T1000 (cell line): ENCODE measurements at places on chromosomes 3 and 15.

- DNase-seq: no peak
These were observed 4.5 kb upstream of the SSUH2 start for GRCh38 chr3:8648909-8649741.

GRCh38 chr15:29476503-29477080, 207.0 kb upstream of the NSMCE3 start:
- DNase-seq: no peak

DNA sequence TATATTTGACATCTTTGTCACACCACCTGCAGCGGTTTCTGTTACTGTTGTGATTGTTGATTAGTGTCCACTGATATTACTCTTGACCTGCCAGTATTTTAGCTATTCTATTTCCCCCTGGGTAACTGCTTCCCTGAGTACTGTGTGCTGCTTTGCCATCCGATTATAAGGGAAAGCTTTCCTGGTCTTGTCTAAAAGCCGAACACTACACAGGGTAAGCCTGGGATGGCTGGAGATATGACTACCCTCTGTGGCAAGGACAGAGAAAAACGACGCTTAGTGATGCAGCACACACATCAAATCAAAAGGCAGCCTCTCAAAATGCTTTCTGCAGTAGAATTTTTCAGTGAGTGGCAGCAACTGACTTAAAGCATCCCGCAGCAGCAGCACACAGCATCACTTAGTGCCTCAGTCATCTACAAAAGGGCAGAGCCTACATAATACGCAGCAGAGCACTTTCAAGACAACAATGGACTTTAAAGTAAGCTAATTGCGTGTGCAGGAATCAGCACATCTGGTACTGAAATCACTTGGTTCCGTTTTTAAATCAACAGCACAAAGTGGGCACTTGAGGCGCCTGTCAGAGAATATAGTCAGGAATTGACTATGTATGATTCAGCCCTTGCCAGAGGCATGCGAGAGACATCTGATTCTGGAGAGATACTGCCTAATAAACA, 656.3 kb upstream of the TGFBR2 start:
- DNase-seq: no peak

DNA sequence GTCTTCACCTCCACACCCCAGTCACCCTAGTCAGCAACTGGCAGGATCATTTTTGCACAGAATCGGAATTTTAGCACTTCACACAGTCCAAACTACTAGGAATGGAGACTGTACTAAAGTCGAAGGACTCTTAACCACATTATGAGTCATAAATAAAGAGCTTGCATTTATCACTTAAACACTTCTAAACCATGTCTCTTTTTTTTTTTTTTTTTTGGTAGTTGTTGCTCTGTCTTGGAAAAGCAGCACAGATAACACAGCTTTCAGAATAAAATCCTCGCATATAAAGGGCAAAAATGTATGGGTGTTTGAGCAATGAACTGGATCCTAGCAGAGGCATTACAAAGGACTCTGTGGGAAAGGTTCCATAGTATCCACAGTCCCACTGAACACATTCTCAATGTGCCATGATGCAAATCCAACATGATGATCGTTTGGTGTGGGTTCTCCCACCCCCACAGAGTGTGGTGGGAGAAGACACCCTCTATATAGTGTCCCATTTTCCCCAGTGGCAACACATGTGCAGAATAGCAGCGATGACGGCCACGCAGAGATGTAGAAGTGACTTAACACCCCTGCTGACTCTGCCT, 47.1 kb downstream of the FOXP1 start:
- DNase-seq: no peak

DNA sequence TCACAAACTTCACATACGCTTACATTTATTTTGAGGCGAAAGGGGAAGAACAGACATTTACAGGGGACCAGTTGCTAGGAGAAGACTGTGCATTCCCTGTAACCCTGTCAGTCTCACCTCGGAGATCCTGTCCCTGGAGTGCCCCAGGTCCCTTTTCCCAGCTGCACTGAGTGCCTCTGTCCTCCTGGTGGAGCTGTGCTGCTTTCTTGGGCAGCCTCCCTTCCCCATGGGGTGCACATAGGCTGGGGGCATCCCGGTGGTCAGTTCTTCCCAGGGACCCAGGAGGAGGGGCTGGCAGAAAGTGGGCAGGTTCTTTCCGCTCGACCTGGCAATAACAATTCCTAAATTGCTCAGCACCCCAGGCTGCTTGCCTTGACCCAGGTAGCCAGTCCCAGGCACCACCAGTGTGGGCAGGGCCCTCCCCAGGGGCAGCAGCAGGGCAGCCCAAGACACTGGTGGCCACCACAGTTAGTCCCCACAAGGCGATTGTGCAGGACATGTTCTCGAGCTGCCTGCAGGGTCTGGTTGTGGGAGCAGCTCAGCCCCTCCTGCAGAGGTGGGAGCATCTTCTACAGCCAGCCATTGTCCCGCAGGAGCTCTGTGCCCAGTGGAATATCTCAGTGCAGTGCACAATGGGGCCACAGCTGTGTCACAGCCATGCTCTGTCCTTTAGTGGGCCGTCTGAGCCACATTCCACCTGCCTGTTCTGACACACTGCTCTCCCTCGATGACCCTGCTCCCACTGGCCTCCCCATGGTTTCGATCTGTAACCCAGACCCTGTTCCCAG, 36.3 kb downstream of the APBA2 start:
- DNase-seq: no peak

DNA sequence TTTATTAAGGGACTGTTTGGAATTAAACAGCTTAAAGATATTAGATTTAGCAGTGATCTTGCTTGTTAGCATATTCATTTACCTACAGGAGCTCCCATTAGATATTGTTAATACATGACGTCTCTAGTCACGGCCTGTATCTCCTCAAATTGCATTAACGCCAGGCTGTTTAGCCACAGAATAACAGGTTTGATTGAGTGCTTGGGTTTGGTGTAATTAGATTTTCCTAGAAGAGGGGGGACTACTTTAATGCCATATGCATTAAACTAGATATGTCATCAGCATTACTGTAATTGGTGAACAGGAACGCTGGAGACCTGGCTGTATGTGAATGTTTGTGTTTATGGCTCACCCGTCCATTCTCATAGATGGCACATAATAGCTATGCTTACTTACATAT, 841.4 kb upstream of the NR2F2 start:
- no peak for DNase-seq

DNA sequence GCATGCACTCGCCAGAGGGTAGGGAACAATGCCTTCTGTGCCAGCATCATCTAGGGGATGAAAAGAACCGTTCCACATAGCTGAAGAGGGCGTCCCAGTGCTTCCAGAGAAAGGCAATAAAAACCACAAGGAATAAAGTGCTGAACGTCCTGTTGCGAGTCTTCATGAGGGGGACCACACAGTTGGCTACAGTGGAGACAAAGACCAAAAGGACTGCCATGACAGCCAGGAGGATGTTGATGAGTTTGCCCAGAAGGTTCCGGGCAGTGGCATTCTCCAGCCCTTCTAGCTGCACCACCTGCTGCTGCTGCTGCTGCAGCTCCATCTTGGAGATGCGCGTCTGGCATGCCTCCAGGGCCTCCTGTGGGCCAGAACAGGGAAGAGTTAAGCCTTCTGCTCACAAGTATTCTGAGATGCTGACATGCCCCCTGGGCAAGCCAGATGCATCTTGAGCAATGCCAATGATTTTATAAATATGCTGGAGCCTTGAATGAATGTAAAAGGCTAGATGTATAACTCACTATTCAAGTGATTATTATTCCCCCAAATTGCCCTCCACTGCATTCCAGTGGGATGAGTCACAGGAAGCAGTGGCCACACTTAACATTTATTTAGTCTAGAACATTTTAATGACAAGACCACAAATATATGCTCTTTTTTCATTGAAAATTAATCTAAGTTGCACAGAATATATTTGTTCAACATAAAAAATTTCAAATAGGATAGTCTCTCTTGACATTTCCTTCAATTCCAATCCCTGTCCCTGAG, 45.1 kb upstream of the PLXND1 start:
- DNase-seq: peak; percentile 85

GRCh38 chr3:118801899-118802298, 232.7 kb downstream of the IGSF11 start:
- no peak for DNase-seq

DNA sequence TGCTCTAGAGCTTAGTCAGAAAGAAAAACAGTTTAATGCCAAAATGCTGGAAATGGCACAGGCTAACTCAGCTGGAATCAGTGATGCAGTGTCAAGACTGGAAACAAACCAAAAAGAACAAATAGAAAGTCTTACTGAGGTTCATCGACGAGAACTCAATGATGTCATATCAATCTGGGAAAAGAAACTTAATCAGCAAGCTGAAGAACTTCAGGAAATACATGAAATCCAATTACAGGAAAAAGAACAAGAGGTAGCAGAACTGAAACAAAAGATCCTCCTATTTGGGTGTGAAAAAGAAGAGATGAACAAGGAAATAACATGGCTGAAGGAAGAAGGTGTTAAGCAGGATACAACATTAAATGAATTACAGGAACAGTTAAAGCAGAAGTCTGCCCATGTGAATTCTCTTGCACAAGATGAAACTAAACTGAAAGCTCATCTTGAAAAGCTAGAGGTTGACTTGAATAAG, 150.5 kb upstream of the LRRFIP2 start:
- DNase-seq: no peak

GRCh38 chr3:21274079-21274571, 476.9 kb downstream of the ZNF385D start:
- DNase-seq: no peak

DNA sequence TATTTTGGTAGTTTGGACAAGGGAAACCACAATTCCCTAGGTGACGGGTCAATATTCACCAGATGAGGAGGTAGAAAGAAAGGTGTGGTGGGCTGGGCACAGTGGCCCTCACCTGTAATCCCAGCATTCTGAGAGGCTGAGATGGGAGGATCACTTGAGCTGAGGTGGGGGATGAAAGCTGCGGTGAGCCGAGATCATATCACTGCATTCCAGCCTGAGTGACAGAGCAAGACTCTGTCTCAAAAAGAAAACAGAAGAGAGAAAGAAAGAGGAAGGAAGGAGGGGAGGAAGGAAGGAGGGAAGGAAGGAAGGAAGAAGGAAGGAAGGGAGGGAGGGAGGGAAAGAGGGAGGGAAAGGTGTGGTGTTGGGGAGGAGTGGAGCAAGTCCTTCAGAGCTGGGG, 56.1 kb upstream of the RNF7 start:
- DNase-seq: no peak

- no peak for DNase-seq
These were observed 65.4 kb upstream of the XCR1 start for GRCh38 chr3:46092702-46093080.

GRCh38 chr15:67922971-67923945, 83.4 kb upstream of the RNU6-1 start:
- DNase-seq: no peak

- DNase-seq: no peak
These were observed 93.6 kb downstream of the PLCL2 start for GRCh38 chr3:16978234-16978920.

- peak; percentile 13 for DNase-seq
These were observed 71.7 kb downstream of the P3H2 start for GRCh38 chr3:190048932-190049441.
